ENCODE measurements at places on chromosomes 5 and 9. TPM values are rescaled to one million over a fixed set of nuclear protein-coding genes. Genes with fewer than 3 reads are reported as not detected.

DNA sequence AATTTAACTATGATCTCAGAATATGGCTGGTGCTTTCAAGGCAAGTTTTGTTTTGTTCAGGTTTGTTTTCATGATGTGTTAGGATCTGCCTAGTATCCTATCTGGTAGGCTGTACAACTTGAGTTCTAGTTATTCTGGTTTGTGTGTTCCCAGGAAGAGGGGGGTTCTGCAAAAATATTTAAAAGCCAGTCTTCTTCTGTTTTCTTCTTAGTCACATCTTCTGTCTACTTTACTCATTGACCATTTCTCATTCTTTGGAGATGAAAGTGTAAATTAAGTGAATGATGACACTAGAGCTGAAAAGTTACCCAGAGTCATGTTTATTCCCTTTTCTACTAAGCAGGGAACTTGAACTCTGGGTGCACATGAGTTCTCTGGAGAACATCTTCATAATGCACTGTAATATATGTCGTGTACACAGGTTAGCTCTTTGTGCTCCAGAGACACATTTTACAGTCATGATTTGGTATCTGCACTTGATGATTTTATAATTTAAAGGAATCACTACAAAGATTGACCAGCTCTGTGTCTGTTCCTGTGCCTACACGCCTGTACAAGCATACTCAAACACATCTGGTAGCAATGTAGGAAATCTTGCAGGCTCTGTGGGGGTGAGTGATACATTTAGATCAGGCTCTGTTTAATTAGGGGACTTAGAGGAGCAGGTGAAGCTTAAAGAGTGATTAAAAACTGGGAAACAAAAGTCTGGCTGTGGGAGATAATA, 5.0 kb downstream of the SMAD5 start:
- no peak for DNase-seq

- no peak for DNase-seq
Measured at GRCh38 chr5:141258464-141258863, 13.3 kb downstream of the PCDHB15 start.

DNA sequence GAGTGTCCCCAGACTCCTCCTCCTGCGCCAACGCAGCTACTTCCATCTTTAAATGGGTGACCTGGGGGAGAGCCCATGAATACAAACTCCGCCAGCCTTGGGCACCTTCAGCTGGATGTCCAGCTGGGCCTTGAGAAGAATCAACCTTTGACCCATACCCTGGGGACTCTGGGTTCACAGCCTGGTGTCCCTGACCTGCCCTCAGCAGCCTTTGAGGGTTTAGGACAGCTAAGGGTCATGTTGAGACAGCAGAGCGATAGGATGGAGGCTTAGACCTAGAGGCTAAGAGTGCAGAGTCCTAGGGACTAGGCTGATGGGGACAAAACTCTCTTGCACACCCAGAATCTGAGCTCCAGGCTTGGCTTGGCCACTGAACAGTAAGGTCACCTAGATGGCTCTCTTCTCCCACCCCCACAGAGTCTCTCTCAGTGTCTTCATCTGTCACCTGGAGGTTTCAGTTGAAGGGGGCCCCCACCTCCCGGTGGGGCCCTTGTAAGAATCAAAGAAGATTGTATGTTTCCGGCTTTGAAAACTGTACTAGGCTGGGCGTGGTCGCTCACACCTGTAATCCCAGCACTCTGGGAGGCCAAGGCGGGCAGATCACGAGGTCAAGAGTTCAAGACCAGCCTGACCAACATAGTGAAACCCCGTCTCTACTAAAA, 6.7 kb upstream of the AQP3 start:
- no peak for DNase-seq

DNA sequence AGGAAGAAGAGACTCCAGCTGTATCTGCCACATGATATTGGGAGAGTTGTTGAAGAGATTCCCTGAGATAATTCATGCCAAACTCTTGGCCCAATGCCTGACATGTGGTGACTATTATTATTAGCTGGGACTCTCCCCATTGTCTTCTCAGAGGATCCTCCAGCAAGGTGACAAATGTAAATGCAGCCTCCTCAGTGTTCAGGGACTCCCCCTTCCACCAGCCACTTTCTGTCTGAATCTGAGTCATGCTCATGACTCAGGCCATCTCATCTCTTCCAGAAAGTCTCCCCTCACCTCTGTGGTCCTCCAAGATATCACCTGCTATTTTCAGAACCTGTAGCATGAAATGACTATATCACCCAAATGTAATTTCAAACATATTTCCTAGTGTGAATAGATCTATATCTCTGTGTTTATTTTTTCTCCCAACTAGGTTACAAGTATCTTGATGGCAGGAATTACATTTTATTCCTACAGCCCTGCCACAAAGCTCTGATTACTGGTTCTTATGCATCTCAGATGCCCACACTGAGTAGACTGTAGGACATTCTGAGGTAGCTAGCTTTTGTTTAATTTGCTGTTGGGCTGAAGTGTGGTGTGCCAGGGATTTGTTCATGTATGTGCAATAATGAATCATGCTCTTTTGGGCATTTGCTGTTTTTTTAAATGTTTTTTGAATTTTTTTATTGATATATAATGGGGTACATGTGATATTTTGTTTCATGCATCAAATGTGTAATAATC, 126.6 kb upstream of the IL12B start:
- no peak for DNase-seq

DNA sequence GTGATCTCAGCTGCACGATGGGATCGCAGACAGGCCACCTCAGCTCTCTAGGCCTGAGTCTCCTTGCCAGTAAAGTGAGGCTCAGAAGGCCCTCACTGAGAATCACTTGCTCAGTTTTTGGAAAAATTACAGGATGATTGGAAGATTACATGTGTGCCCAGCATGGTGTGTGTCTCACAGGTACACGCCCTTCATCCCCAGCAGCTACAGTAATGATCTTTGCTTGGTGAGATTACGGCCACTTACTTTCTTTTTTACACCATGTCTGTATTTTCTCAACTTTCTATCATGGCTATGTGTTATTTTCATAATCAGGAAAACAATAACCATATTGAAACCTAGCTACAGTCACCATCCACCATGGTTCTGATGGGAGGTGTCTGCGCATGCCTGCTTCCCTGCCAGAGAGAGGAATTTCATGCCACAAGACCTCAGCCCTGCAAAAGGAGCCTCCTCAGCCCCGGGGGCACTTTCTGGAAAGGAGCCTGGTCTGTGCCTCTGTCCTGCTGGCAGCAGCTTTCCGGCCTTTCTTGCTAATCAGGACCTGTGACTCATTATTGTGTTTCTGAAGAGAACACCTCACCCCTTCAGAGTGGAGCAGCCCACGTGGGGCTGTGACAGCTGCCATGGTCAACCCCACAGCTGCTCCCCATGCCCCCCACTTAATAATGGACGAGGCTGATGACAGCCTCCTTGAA, 64.2 kb upstream of the OLFM1 start:
- no peak for DNase-seq

GRCh38 chr5:58922461-58923171, 339.7 kb downstream of the RAB3C start:
- no peak for DNase-seq

GRCh38 chr5:8907168-8907868, 638.6 kb downstream of the SEMA5A start:
- no peak for DNase-seq

DNA sequence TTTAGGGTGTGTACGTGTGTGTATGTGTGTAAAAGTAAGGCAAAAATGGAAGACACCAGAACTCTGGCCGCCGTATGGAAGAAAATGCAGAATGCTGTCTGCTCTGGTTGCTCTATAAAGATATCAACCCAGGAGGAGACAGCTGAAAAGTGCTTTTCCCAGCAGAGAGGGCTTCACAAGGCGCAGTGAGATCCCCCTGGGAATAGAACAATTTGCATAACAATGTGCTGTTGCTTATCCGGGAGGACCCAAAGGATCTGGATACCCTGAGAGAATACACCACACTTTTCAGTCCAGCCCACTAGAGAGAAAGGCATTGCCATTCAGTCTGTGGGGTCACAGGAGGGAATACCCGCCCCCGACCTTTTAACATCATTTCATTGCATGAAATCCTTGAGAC, 230.6 kb downstream of the EBF1 start:
- no peak for DNase-seq

GRCh38 chr9:38163518-38163917, 94.5 kb upstream of the SHB start:
- no peak for DNase-seq

DNA sequence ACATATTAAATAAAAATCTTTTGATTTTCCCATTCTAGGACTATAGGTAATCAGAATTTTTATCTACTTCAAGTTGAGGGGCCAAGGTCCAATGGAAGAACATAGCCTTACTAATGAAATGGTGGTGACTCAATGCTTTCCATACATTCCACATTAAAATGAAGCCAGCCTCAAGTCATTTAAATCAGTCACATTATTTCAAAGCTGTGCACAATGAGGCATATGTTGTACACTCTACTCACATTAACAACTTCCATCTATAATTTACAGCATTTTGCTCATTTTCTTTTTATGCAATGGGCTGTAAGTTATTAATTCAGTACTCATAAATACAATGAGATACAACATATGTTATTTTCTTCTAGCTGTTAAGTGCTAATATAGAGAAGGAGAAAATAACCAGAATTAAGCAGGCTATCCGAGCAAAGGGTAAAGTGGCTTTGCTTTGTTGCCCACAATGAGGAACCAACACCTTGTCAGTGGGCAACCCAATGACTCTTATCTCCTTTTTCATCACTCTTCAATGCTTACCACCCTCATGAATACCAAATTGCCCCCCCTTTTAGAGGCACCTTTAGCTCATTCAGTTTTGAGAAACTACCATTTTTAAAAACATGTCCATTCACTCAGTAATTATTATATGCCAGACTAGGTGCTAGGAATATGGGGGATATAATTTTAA, 52.4 kb downstream of the TTLL11 start:
- DNase-seq, result no peak

DNA sequence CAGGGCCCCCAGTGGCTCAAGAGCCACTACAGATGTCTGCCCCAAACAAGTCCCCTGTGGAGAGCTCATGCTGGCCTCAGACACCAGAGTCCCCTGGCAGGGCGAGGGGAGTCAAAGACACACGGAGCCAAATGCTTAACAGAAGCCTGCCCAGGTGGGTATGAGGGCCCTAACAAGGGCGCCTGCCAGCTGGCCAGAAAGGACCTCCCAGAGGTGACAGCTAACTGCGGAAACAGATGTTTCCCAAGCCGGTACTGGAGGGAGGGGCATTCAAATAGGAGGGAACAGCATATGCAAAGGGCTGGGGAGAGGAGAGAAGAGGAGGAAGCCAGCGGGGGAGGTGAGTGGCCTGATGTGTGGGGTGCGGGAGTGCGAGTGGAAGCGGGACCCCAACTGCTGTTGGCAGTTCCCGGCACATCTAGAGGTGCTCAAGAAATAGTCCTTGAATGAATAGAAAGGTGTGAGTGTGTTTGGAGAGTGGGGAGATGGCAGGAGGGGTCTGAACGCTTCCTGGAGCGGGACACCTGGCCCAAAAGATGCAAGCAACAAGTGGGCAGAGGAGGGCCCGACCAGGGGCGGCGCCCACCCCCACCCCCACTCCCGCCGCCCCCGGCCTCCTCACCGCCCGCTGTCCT, 824 bp downstream of the MXD3 start:
- no peak for DNase-seq

DNA sequence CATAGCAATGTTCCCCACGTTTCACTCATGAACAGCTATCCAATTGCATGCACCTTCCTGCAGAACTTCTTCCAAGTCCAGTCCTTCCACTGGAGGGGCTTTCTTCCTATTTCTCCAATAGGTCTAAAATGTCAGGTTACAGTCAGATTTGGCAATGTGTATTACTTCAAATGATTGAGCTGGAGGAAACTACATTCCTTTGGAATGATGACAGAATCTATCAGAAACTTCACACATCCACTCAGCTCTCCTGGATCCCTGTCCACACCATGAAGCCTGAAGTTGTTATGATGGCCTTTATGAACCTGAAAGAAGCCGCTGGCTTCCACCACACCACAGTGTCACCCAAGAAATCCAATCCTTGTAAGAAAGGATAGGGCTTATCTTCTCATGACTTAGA, 32.2 kb downstream of the FBXW2 start:
- DNase-seq, result no peak

DNA sequence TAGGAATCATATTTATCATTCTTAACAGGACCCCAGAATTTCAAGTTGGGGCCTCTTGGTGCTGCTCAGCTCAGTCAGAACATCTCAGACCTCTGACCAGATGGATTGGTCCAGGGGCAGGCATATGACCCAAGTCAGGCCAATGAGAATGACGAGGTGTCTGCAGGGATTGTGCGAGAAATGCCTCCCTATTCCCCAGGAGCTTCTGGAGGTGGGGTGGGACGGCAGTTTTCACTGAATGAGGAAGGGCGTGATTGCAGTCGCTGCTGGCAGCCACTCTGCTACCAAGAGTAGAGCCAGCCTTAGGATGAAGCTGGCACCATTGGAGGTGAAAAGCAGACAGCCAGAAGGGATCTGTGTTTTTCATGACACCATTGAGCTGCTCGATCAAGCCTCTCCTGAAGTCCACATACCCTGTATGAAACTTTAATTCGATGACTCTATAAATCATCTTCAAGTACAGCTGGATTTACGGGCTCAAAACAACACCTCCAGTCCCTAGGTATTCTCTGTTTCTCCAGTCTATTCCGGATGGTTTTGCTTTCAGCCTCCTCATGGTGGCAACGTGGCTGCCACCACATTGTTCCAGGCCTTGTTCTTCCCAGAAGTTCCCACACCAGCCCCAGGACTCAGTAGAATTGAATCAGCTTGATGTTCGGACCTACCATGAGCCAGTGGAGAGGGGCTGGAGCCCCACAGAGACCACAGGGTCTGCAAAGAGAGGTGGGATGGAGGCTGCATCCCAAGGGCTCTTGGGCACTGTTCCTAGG, 70.2 kb upstream of the ADAMTS2 start:
- DNase-seq, result no peak

- DNase-seq, result no peak
Measured at GRCh38 chr9:83930881-83931280, 9.6 kb upstream of the KIF27 start.

Gene BAAT
- not detected for total RNA-seq

Gene HARS2
- total RNA-seq, result 30.9 TPM

Gene NR2F1-AS1
- 25.4 TPM for total RNA-seq

Gene KLF9
- total RNA-seq, result 63.4 TPM
